H4 (cell line): ENCODE measurements at places on chromosomes 5 and 9. TPM values are rescaled to one million over a fixed set of nuclear protein-coding genes. Genes with fewer than 3 reads are reported as not detected.

DNA sequence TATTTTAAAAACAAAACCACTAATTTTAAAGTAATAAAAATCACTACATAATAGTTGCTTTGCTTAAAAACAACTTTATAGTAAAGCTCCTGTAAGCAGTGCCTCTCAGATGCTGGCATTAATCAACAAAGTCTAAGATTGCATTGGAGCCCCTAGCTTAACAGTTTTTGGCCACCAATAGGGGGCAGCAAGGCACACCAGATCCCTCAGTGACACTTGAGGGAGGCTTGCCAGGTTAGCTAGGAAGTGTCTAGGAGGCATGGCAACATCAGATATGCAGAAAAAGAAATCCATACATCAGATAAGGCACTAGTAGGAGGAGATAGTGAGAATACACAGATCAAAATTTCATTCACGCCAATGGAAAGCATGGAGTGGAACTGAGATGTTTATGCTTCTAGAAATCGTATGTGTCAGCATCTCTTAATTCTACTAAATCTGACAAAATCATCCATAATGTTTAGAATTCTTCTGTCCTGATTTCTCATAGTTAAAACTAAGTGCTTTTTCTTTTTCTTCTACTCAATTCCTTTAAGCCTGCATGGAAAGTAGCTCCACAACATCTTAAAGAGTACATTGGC, 73.6 kb upstream of the PAM start:
- peak; percentile 78 for DNase-seq

GRCh38 chr9:5479994-5480694, 29.8 kb downstream of the CD274 start:
- DNase-seq, result no peak

GRCh38 chr9:136995362-136995761, 1.0 kb downstream of the CLIC3 start:
- DNase-seq, result no peak

DNA sequence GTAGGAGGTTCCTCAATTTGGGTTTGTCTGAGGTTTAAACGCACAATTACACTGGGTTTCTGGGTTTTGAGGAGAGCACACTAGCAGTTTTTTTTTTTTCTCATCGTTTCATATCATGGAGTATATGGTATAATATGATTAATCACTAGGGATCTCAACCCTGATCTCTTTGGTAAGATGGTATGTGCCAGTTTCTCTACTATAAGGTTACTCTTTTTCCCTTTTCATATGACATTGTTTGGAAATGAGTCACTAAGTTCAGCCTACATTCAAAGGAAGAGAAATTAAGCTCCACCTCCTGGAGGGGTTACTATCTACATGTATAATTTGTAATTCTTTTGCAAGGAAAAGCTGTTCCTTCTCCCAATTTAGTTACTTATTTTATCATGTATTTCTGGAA, 35.2 kb downstream of the MTRR start:
- peak; percentile 70 for DNase-seq

DNA sequence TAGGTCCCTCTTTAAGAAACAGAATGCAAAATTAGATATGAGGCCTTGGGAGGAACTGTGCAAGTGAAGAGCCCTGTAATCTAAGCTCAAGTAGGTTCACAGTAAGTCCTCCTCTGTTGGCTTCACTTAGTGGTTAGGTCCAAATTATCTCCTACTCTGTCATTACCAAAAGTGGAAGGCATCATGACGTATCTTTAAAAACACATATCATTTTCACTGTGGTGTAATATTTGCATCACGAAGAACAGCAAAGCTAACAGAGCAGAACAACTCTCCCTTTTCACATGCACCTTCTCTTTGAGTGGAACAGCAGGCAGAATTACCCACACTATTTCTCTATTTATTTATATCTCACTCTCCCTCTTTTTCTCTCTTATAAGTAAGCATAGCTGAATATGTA, 240.5 kb upstream of the CCNH start:
- no peak for DNase-seq

GRCh38 chr5:174737330-174737729, 12.9 kb downstream of the MSX2 start:
- DNase-seq, result peak; percentile 72

GRCh38 chr5:11520241-11520930, 383.9 kb downstream of the CTNND2 start:
- no peak for DNase-seq

DNA sequence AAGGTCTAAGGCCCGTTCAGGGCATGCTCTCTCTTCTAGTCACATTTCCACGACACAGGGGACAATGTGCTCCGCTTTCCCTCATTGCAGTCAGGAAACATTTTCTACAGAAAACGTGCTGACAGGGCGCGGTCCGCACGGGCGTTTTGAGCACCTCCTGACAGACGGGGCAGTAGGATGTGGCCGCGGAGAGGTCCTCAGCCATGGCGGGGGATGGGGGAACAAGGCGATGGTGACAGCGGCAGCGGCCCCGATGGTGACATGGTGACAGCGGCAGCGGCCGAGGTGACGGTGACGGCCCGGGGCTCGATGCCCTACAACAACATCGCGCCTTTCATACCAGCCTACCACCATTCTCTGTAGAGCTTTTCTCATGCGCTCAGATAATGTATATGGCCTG, 4.1 kb downstream of the PLPP1 start:
- DNase-seq, result no peak

- no peak for DNase-seq
Measured at GRCh38 chr9:126173929-126174328, 152.7 kb upstream of the MVB12B start.

DNA sequence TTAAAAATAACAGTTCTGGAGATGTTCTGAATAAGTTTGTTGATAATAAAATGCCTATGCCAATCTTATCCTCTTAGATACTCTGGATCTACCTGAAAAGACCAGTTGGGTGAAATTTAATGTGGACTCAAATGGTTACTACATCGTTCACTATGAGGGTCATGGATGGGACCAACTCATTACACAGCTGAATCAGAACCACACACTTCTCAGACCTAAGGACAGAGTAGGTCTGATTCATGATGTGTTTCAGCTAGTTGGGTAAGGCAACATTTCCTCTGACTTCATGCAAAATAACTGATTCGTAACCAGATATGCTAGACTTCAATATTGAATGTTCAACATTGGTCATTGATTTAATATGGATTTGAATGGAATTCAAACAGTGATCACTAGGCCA, 27.0 kb downstream of the ERAP2 start:
- DNase-seq, result no peak

GRCh38 chr5:33633699-33634098, 192.9 kb downstream of the TARS1 start:
- no peak for DNase-seq

GRCh38 chr5:180494510-180495181, 467 bp downstream of the CNOT6 start:
- no peak for DNase-seq

- DNase-seq, result no peak
Measured at GRCh38 chr9:34386656-34387055, 10.0 kb upstream of the MYORG start.

- DNase-seq, result peak; percentile 21
Measured at GRCh38 chr9:106864373-106865143, 1.6 kb downstream of the ZNF462 start.

- DNase-seq, result no peak
Measured at GRCh38 chr5:153367466-153367865, 123.0 kb upstream of the GRIA1 start.

DNA sequence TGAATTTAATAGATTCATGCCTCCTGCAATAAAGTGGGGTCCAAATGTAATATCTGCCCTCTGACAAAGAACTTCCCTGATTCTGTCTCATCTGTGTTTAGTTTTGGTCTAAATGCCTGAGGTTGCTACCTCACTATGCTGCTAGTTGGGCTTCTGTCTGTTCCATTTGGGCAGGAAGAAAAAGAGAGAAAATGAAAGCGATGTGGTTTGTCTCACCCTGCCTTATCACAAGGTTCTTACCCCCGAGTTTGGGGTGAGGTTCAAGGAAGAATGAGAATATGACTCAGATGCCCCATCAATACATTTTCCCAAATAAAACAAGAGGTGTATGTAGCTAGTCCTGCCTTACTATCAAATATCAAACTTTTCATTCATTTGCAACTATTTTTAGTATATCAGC, 132.1 kb upstream of the MTAP start:
- DNase-seq, result no peak

DNA sequence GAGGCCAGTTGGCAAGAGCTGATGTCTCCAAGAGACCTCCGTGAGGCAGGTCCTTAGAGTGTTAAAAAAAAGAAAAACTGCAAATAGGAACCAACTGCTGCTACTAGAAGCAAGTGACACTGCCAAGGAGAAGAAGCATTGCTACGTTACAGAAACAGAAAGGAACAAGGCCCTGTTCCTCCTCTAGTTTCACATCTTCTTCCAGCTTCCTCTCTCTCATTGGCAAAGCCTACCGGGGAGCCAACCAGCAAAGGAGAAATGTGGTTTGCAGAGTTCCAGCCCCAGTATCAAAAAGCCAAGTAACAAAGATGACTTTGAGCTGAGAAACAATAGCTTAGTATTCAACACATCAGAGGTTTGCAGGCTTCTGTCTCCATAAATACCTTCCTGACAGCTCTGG, 145.9 kb downstream of the PRELID2 start:
- DNase-seq, result no peak

DNA sequence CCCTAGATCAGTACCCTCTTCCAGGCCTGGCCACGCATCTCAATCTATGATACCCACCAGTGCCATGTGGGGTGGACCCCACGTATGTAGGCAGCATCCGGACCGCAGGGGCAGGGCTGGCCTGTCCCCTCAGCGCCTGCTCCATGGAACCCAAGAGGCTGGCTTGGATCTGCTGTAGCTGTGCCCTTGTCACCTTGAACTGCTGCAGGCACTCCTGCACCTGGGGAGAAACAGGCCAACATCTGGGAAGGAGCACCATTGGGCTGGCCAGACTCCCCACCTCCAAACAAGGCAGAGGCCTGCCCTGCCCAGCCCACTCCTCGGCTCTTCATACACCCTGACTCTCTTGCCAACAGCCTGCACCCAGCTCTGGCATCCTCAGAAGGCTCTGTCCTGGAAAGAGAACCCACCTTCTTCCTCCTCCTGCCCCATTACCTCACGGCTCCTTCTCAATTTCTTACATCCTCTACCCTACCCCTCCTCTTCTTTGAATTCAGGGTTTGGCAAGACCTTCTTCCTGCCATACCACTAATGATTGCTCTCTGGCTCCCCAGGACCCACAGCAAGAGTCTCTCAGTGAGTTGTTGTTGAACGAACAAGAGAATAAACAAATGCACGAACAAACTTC, 7.7 kb downstream of the HK3 start:
- no peak for DNase-seq

GRCh38 chr9:136623016-136623841, 39.5 kb upstream of the EGFL7 start:
- no peak for DNase-seq

- no peak for DNase-seq
Measured at GRCh38 chr5:163913548-163913947, 408.1 kb downstream of the MAT2B start.

- DNase-seq, result no peak
Measured at GRCh38 chr5:24353016-24353415, 291.8 kb downstream of the CDH10 start.

- no peak for DNase-seq
Measured at GRCh38 chr5:14453481-14453880, 128.1 kb upstream of the OTULINL start.

GRCh38 chr9:118419676-118420075, 715.5 kb downstream of the TLR4 start:
- DNase-seq, result no peak

GRCh38 chr9:86575137-86575536, 220.9 kb upstream of the TUT7 start:
- no peak for DNase-seq

GRCh38 chr9:133792721-133793470, 54.7 kb upstream of the SARDH start:
- DNase-seq, result peak; percentile 49

GRCh38 chr5:173581408-173582215, 34.8 kb downstream of the BOD1 start:
- DNase-seq, result no peak

DNA sequence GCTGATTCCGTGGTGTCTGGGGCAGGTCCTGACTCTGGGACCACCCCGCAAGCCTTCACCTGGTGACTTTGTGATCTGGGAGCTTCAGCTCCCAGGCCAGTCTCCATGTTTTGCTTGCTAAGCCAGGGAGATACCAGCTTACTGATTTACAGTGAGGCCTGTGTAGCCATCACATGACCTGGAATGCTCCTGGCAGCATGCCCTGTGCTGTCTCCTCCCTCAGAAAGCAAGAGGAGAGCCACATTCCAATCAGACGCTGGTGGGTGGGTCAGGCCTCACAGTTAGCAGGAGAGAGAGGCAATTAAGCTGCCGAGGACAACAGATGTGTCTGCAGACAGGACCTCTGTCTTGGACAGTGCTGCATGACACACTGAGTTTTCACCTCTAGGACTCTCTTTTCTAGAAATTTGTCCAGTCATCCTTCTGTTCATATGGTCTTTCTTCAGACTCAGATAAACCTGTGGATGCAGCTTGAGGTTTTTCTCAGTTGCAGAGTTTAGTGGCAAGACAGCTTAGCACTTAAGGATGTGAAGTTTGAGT, 24.4 kb upstream of the GRPEL2 start:
- peak; percentile 95 for DNase-seq

GRCh38 chr9:93667627-93668026, 91.2 kb downstream of the PHF2 start:
- DNase-seq, result no peak

- no peak for DNase-seq
Measured at GRCh38 chr5:115463983-115464382, 80.6 kb downstream of the FEM1C start.

DNA sequence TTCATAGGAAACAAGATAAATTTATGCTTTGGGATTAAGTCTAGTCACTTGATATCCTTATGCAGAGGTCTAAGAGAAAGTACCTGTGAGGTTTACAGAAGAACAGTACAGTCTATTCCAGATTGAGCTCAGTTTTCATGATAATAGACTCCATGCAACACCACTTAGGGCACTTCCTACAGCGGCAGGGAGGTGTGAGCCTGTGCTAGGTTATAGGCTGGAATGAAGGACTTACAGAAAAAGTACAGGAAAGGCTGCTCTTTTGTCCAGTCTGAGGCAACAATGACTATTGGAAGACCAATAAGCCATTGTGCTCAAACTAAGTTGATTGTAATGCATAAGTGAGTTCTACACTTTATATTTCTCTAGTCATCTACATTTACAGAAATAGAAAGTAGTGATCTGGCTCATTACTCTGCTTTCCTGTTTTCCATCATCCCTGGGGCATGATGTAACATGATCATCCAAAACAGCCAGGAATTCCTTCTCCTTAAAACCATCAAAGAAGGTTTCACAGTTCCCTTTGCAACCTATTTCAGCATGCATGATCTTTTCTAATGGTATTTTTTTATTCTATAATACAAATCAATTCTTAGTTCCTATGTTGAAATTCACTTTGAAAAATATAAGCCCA, 322.8 kb downstream of the SLF1 start:
- no peak for DNase-seq

The PTGS1 gene
- 0.37 and 0.74 TPM in 2 replicates for total RNA-seq

The CCNO gene
- total RNA-seq, result 1.4 and 2.4 TPM in 2 replicates

The NR3C1 gene
- 47.9 and 55.5 TPM in 2 replicates for total RNA-seq

The PCDHA4 gene
- 0.02 and 0.04 TPM in 2 replicates for total RNA-seq

The LCN2 gene
- total RNA-seq, result 0.19 TPM in 1 of 2 replicates, not detected in the other

The GRIA1 gene
- not detected in 2 replicates for total RNA-seq

The TLX3 gene
- not detected in 2 replicates for total RNA-seq

The FOXD4L6 gene
- total RNA-seq, result 0.14 TPM in 1 of 2 replicates, not detected in the other

The CCDC69 gene
- 4.9 and 7.2 TPM in 2 replicates for total RNA-seq

The ACTBL2 gene
- 6.7 and 7.0 TPM in 2 replicates for total RNA-seq

The FOXE1 gene
- total RNA-seq, result not detected in 2 replicates

The GABRA6 gene
- 0.14 TPM in 1 of 2 replicates, not detected in the other for total RNA-seq

The SLC45A2 gene
- not detected in 2 replicates for total RNA-seq

The NFX1 gene
- 15.2 and 19.8 TPM in 2 replicates for total RNA-seq

The FAM153A gene
- total RNA-seq, result 0.02 TPM in 1 of 2 replicates, not detected in the other

The CDH9 gene
- not detected in 2 replicates for total RNA-seq

The NXNL2 gene
- total RNA-seq, result not detected in 2 replicates

The PHYHD1 gene
- total RNA-seq, result not detected in 2 replicates

The MARCOL gene
- not detected in 2 replicates for total RNA-seq

The SOHLH1 gene
- not detected in 2 replicates for total RNA-seq
